GM04504 (cell line): ENCODE measurements at places on chromosomes 6 and 20.

DNA sequence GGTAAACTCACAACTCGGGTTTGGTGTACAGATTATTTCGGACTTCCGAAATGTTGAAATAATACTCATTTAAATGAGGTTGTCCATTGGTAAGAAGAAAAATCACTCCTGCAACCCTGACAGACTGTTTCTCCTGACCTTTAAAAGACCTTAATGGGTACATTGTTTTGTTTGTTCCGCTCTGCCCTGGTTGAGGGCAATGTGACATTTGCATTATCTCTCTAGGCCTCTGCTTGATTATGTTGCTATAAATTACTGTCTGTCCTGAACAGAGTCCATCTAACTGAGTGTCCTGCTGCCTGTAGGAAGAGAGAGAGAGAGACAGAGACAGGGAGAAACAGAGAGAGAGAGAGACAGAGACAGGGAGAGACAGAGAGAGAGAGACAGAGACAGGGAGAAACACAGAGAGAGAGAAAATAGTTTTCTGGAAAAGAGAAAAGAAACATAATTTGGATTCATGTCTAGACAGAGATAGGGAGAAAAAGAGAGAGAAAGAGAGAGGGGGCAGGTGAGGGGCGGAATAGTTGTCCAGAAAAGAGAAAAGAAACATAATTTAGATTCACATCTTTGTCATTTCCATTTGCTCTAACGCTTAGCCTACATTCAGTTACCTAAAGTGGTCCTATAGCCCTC, 83.2 kb downstream of the SHLD1 start:
- no peak for DNase-seq

- no peak for DNase-seq
Measured at GRCh38 chr20:32858701-32859372, at the start of gene EFCAB8. Gene EFCAB8 (plus strand): TSS chr20:32858923. CDS start chr20:32863793, 4,870 bp downstream.

GRCh38 chr6:119426619-119427018, 77.1 kb upstream of the MAN1A1 start:
- no peak for DNase-seq

- DNase-seq = no peak
Measured at GRCh38 chr6:166545156-166546034, 41.1 kb downstream of the RAMACL start.

DNA sequence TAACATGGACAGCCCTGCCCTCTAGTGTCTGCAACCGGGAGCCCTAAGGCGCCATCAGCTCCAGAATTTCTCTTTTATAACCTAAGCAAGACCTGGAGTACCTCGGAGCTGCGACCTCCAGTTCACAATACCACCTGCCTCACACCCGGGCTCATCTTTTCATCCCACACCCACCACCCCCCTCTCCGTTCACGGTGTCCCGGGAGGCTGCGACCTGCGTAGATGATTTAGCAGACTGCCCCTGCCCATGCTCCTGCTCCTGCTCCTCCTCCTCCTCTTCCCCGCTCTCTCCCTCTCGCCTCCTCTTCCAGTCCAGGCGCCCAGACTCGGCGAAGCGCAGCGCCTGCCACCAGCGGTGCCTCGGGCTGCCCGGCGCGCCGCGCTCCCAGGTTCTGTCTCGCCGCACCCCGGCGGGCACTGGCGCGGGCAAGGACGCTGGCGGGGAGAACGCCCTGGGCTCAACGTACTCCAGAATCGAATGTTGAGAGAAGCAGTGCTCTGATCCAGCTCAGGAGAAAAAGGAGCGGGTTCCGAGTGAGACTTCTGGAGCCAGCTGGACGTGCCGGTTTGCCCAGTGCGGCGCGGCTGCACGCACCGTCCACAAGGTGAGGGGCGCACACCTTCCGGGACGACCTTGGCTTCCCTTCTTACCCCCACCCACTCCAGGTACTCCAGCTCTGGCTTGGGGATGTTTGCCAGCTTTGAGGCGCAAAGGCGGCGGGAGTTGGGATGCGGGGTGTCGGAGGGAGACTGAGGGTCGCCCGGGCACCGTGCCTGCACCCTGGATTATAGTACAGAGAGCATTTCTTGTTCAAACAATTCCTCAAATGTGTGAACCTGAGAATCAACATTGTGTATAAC, at the start of gene HTR1E:
HTR1E (plus strand) TSS at position 310 of the 861 bp plus-strand sequence. CDS start 77,807 bp downstream, outside the sequence.
- DNase-seq = no peak
